ENCODE measurements at places on chromosomes 1 and 21.

GRCh38 chr1:159214149-159214760 lies 9.6 kb downstream of the ACKR1 start:
- DNase-seq = no peak

DNA sequence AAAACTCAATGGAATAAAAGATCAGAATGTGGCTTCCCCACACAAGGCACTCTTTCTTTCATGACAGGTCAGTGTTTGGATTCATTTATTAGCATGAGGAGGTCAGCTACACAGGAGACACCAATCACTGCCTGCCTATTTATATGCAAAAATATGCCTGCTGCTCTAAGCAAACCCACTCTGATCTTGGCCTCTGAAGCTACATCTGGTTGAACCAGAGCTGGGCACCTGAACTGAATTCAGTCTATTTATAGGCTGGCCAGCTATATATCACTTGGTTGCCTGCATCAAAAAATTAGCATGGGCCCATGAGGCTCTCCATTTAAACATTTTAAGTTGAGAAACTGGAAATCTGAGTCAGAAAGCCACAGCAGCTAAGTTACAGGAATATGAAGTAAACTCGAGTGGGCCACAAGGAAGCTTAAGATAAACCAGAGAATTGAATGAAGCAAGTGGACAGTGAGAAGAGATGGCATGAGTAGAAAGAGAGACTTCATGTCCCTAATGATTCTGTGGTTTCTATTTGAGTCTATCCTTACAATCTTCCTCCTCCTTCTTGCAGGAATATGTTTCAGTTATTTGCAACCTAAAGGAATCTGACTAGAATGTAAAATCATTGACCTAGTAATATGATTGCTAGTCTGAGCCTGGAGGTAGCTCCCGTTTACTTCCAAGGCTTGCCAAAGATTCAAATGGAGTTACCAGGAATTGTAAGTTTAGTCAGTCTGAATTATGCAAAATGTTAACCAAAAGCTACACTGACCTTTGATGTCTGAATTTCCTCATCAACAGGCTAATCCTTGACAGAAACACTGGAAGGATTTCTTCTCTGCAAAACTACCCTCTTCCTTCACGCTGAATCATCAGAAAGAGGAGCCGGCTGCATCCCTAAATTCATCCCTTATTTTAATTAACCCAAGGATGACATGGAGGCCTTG lies 17.7 kb downstream of the DDAH1 start:
- no peak for DNase-seq

- no peak for DNase-seq
These were observed at the start of gene LCE3A for GRCh38 chr1:152622803-152623202. LCE3A (minus strand) TSS chr1:152623103; CDS start chr1:152623103, 0 bp downstream.

- DNase-seq = no peak
These were observed 11.5 kb upstream of the C1orf105 start for GRCh38 chr1:172408958-172409357.

DNA sequence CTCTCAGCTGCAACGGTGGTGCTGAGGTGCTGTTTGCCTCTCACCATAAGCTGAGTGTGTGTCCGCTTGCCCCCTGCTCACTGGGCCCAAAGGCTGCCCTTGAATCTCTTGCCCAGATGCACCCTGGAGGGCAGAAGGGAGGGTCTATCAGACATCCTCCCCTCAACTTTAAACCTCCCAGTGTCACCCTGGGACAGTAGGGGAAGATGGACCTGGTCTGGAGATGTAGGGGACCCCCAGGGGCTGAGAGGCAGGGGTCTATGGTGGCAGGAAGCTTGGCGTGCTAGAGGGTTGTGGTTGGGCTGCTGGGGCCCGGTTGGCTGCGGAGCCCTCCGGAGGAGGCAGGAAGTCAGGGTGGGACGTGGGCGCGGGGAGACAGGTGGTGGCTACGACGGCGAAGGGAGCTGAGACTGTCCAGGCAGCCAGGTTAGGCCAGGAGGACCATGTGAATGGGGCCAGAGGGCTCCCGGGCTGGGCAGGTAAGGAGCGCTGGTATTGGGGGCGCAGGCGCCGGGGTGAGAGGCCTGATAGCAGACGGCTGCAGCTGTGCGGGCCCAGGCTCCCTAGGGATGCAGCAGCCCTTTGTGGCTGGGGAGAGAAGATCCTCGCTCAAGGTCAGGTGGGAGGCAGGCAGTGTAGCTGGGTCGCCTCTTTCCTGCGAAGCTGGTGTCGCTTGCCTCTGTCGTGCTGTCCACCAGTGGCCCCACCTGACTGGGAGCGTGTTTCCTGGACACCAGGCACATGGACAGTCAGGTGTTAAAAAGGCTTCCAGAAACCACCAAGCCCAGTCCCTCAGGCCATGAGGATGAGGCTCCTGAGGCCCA lies at the start of gene LCK:
Gene LCK (plus strand): TSS at position 373 of the 824 bp plus-strand sequence. CDS start 23,065 bp downstream, outside the sequence.
- DNase-seq = no peak

Data from NCI-H774 (cell line).